Tongue (tissue), 3 donors: ENCODE measurements at places on chromosomes 16 and 17. TPM values are rescaled to one million over a fixed set of nuclear protein-coding genes. Genes with fewer than 3 reads are reported as not detected.

KAT7 gene
- 58.1 TPM for total RNA-seq

SPATA32 gene
- not detected for total RNA-seq

SEPTIN1 gene
- not detected for total RNA-seq

USP22 gene
- total RNA-seq: 218 TPM

CPHXL2 gene
- total RNA-seq: not detected

SHISA9 gene
- total RNA-seq: 2.6 TPM

CD300LF gene
- 3.3 TPM for total RNA-seq

CLEC3A gene
- total RNA-seq: not detected

UNC45B gene
- total RNA-seq: 193 TPM

C17orf78 gene
- total RNA-seq: not detected

PTX4 gene
- total RNA-seq: 1.5 TPM

PRR14 gene
- 10.4 TPM for total RNA-seq

CCL1 gene
- not detected for total RNA-seq

TRAPPC1 gene
- total RNA-seq: 21.7 TPM

CCDC144A gene
- total RNA-seq: 3.3 TPM

PLXDC1 gene
- total RNA-seq: 13.1 TPM

HOXB6 gene
- not detected for total RNA-seq

FOXN1 gene
- total RNA-seq: 0.21 TPM

ATP1B2 gene
- total RNA-seq: 0.92 TPM

KRTAP2-3 gene
- total RNA-seq: not detected

RPH3AL gene
- total RNA-seq: 16.9 TPM

ARHGAP23 gene
- total RNA-seq: 67.0 TPM

OR2C1 gene
- total RNA-seq: 0.21 TPM

TBC1D3I gene
- 0.41 TPM for total RNA-seq

CDRT15L2 gene
- not detected for total RNA-seq

PRRT2 gene
- total RNA-seq: 3.0 TPM

NEK8 gene
- 4.1 TPM for total RNA-seq
